ENCODE measurements at places on chromosomes 4 and X.

DNA sequence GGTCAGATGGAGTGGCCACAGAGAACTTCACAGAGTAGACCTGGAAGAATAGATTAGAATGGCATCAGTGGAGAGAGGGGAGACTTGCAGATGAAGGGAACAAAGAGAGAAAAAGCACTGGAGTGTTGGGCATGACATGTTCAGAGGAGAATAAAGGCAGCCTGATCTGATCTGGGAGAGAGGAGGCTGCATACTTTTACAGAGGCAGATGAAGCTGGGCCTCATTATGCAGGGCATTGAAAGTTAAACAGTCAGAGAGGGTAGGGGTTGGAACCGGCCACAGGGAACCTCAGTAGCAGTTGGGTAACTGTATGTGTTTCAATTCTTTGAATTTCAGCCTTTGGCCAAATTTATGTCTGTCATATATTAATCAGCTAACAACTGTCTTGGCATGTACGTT is 61.2 kb downstream of the SH3BGRL start:
- DNase-seq: no peak

GRCh38 chr4:94302191-94302590 is 40.4 kb downstream of the HPGDS start:
- no peak for DNase-seq

GRCh38 chrX:75522565-75523431 is at the start of gene ZDHHC15:
TSS of gene ZDHHC15 (minus strand) at chrX:75523037. CDS start at chrX:75523024, 13 bp downstream.
- DNase-seq: no peak

GRCh38 chrX:4484266-4484665 is 770.8 kb upstream of the PRKX start:
- no peak for DNase-seq

All from NCI-H2029 treated with DMSO at 0.1 percent for 48 hours (cell line).